Anterior cingulate cortex (tissue), 58 donors: ENCODE measurements at places on chromosomes 1 and 21.

DNA sequence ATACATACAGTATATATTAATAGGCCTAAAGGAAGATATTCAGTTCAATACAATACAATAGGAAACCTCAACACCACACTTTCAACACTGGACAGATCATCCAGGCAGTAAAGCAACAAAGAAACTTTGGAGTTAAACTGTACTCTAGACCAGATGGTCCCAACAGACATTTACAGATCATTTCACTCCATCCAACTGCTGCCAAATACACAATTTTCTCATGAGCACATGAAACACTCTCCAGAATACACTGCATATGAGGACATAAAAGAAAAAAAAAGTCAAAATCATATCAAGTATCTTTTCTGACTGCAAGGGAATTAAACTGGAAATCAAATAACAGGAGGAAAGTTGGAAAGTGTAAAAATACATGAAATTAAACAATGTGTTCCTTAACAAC lies 607.5 kb upstream of the BRINP3 start:
- no peak for DNase-seq

GRCh38 chr1:156429313-156430060 lies 60.5 kb downstream of the RHBG start:
- peak; percentile 72 for DNase-seq

DNA sequence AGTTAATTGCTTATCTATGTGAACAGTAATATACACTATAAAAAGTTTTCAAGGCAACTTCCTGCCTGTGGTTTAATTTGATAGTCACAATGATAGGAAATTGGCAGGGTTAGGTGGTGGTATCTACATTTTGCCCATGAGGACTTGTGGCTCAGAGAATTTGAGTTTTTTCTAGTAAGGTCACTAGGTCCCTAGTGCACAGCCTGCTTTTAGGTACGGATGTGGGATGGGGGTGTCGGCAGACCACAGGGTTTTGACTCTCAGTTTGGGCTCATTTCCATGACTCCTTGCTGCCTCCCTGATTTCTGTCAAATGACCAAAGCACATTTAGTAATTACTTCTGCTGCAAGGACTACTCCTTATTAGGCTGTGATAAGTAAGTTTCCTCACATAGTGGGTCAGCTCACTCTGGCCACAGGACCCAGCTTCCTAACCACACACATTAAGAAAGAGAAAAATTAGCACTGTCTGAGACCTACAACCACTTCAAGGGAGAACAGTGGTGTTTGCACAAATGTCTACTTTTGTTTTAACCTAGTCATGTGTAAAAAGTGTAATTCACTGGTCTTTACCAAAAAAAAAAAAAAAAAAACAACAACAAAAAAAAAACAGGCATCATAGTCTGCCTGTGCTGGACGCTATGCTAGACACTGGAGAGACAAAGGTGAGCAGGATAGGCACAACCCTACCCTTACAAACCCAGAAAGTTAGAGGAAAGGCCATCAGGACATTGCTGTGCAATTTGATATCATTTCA lies 43.7 kb downstream of the MRPL39 start:
- DNase-seq = no peak

DNA sequence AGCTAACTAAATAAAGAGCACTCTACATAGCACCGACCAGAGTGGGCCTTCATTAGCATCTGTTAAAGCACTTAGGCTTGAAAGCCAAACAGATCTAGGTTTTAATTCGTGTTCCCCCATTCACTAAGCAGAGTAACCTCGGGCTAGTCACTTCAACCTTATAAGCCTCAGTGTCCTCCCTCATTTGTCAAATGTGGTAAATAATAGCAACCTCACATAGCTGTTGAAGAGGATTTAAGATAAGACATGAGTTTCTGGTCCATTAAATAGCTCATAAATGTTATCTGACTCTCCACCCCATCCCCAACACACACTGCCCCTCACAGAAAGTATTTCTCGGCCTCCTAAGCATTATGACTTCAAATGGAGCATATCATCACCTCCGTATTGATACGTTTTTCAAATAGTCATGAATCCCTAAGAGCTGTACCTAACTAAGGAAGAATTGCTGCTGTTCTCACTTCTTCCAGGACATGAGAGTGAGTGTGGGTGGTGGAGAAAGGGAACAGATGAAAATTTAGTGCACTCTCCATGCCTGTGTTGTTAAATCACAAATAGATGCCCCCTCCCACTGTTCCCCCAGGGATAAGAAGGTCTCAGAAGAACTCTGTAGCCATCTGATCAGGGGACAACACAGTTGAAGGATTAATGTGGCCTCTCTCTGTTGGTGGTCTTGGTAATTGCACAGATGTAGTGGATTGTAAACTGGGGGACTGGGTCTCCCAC lies 47.6 kb downstream of the PLPP3 start:
- no peak for DNase-seq

DNA sequence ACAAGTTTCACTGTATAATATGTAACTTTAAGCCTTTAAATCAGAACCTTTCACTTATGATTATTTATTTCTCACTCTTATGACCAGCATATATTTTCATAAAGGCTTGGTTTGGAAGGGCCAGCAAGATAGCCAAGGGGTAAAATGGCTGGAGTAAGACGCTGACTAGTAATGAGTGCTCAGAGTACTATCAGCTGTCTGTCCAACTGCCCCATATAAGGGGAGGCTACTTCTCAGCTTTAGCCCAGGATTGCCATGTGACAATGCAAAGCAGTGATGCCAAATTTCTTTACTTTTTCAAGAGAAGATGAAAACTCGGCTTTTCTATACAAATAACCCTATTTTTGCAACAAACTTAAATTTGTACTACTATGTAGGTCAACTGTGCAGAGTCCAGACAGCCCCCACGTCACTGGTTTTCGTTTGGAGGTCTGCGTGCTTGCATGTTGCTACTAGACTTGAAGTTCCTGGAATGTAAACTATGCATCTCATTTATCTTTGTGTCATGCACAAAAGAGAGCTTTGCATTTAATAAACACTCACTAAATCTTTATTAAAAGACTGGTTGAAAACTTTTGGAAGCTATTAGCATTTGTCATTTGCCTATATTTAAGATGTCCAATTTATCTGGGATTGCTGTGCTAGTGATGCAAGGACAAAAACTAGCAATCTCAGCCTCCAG lies 110.4 kb downstream of the TNFSF18 start:
- DNase-seq = no peak

DNA sequence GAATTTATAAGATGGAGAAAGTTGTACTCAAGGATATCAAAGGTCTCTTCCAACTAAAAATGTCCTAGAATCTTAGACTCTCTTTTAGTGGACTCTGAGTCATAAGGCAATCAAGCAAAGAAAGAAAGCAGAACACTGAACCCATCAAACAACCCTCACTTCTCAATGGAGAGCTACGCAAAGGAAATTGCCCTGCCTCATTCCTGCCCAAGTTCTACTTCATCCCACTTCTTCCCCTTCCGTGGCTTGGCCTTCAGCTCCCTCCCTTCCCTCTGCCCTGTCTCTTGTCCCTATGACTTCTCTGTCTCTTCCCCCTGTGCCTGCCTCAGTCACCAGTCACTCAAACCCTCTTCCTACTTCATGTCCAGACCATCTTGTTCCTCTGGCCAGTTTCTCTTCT lies 58.5 kb downstream of the RIMS3 start:
- no peak for DNase-seq

DNA sequence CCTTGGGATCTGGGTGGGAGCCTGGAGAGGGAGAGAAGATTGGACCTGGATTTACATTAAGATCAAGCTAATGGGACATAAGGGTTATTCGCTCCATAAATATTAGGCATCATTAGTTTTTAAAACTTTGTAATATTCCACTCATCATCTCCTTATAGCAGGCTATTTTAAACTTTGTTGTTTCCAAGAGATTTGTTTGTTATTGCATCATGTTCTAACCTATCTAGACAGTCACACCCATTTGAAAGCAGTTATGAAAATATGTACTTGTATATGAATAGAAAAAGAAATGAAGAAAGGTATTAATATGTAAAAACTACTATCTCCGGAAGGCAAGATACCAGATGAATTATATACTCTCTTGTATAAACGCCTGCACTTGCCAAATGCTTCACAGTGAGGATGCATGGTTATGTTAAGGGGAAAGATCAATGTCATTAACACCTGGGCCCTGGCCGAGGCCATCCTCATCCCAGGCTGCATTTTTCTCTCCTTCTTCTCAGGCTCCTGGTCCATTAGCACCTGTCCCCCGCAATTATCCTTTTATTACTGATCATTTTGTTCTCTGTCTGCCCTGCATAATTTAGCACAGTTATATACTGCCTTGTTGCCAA lies 468.2 kb downstream of the MATN1 start:
- no peak for DNase-seq

GRCh38 chr1:61640531-61641530 lies 84.1 kb downstream of the TM2D1 start:
- no peak for DNase-seq

- no peak for DNase-seq
Observed at GRCh38 chr21:30996728-30997127, 41.5 kb downstream of the KRTAP19-8 start.

- DNase-seq = peak; percentile 73
Observed at GRCh38 chr1:1891349-1892078, 627 bp upstream of the GNB1 start.

GRCh38 chr21:37435120-37435519 lies 68.5 kb downstream of the DYRK1A start:
- no peak for DNase-seq

GRCh38 chr1:192376374-192376773 lies 59.6 kb downstream of the RGS21 start:
- no peak for DNase-seq

- no peak for DNase-seq
Observed at GRCh38 chr1:201885531-201886075, 3.1 kb upstream of the SHISA4 start.

DNA sequence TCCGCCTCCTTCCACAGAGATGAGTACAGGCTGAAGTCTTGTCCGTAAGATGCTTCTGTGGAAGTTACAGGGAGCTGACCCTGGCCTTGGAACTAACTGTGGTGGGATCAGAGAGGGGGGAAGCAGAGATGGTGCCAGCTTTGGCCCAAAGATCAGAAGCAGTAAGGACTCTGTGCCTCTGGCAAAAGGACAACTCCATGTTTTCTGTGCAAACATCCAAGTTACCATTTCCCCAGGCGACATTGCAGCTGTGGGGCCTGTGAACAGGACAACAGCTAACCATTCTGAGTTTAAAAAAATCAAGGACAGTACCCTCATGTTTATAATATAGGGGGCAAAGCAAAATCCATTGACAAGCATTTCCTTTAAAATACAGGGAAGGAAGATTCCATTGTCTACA lies 38.4 kb downstream of the TEX35 start:
- no peak for DNase-seq

GRCh38 chr1:198577444-198577843 lies 37.0 kb upstream of the ATP6V1G3 start:
- DNase-seq = no peak

DNA sequence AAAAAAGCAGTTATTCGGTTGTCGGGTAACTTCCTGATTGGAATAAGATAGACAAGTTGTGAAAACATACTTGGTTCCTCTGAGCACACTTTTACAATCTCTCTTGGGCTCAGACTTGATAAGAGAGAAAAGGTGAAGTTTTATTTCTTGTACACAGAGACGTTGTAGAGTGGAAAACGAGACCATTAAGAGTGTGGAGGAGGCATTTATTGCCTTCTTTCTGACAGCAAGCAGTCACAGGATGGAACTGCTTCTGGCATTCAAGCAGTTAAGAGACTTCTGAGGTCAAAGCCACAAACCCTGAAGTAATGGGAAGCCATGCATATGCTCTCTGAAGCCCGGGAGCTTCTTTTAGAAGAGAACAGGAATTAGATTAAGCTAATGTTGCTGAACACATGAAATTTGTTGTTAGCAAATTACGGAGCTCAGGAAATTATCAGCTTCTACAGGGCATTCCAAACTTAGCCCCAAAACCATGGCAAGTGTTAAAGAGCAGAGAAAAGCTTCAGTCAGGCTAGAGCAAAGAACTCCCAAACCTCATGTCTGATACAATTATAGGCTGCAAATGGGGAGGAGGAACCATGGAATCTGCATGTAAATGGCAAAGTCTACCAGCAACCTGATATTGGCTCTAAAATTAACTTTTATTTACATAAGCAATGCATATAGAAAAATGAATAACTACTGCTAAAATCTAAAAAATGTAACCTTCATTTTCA lies 26.0 kb downstream of the S1PR1 start:
- DNase-seq = no peak

DNA sequence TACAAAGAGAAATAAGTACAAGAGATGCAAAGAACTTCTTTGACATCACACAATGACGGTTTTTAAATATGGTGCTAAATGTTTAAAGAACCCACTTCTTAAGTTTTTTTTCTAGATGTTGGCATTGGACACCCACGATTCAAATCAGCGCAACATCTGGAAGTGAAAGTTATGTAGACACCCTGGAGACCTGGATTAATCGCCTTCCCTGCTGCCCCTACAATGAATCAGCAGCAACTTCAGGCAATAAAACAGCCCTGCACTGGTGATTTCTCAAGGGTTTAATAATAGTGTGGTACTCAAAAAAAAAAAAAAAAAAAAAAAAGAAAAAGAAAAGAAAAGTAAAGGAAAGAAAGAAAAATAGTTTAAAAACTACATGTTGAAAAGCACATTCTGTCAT lies 248.3 kb downstream of the NUF2 start:
- no peak for DNase-seq

DNA sequence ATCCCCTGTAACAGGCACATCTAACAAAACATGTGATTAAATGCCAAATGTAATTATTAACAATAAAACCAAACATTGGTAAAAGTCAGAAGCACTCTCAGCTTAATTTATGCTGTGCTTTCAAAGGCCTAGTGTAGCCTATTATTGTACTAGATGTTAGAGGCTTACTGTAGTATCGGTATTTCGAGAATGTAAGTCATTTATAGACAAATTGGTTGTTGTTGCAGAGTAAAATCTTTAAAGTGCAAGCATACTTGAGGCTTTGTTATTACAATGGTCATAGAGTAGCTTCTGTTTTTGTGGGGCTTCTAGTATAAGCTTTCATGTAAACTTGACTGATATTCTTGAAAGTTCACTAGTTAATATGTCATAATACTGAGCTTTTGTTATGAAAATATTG lies 965.8 kb downstream of the PLA2G4A start:
- no peak for DNase-seq
